ENCODE measurements at places on chromosomes 6 and 20.
A peak's percentile ranks its signal among the peaks of the same experiment; 100 is the strongest.

GRCh38 chr20:50415021-50415515, 95.1 kb upstream of the PTPN1 start:
- DNase-seq: no peak

- DNase-seq: no peak
These were observed 67.9 kb downstream of the GCLC start for GRCh38 chr6:53476964-53477363.

DNA sequence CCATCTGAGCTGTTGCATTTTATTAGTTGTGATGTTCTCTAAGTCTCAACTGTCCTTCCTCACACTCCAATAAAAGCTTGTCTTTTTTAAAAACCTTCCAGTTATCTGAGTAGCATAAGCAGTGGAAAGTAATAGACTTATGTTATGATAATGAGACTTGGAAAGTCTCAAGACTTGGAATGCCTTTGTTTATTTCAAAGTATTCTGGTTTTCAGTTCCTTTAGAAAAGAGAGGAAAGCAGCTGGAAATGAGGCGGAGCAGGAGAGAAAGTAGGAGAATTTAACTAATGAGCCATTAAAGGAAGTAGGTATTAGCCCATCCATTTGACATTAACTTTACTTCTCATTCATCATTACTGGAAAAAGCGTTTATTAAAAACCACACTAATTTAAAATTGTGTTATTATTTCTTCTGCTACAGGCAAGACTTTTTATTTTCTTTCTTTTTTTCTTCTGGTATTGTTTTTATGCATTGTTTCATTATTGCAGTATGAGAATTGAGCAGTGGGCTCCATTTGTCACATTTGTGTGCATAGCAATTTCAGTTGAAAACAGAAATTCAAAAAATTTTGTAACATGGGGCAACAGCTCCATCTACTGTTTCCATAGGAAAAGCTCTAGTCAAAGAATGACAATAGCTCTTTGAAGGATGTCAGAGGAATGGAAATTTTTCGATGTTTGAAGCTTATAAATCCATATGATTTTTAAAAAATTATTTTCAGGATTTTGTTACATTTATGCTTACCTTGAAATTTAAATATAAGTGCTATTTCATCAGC, 194.8 kb downstream of the COL9A1 start:
- DNase-seq: peak; percentile 57

DNA sequence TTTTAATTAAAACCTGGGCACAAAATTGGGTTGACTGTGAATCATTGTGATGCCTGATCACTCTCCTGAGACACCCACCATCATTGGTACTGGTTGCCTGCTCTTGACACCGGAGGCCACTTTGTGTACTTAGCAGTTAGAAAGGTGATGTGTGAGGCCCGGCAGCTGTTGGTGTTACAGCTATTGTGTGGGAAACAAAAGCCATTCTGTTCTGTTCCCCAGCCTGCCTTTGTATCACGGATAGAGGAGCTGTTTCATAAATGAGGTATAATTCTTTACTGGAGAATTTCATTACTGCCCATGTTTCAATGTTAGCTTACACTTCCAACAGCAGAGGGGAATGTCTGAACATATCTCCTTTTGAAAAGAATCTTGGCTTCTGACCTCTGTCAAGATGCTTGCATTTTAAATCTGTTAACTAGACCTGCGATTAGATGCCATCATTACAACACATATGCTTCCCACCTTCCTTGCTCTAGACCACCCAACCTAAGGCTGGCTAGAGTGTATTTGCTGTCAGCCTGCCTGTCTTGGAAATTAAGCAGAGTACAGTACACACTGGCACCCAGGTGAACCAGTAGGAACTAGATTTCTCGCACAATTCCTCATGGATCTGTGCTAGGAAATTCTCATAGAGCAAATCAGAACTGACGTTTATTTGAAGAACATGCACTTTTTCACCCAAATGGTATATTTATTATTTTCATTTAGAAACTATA, 142.4 kb upstream of the INSM1 start:
- DNase-seq: peak; percentile 79

DNA sequence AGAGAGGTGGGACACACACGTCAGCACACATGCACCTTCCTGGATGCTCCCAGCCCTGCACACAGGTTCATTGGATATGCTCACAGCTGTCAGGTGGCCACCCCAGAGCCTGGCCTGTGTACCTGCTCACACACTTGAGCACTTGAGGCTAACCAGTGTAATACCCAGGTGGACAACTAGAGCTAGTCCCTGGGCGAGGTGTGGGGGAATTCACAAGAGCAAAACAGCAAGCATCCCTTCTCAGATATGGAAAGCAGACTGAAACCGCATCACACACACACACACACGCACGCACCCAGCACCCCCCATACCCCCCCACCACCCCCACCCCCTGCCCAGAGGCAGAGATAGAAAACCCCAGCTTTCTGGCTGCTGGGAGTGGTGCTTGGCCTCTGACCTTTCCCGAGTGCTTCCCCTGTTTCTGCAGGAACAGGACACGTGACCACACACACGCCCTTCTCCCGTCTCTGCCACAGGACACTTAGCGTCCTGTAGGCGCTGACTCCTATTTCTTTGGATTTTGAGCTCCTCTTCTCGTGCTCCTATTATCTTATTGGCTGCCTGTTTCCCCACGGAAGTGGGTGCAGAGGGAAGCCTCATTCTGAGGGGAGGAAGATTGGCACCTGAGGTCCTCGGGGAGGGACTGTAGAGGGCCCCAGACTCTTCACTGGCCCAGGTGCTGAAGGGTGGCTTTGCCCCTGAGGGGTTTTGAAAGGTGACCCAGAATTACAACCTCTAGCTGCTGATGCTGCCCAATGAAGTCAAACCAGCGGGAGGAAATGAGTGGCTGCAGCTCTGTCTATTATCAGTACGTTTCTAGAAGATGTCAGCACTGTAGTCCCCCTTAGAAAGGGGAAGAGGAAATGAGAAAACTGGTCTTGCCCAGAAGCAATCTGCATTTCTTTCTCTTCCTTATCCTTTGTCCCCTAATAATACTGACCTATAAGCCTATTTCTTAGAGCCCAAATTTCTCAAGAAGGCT, 65.8 kb downstream of the SYTL3 start:
- no peak for DNase-seq

GRCh38 chr6:144644776-144645175, 359.6 kb downstream of the UTRN start:
- DNase-seq: no peak

GRCh38 chr6:54248994-54249393, 59.2 kb upstream of the TINAG start:
- no peak for DNase-seq

DNA sequence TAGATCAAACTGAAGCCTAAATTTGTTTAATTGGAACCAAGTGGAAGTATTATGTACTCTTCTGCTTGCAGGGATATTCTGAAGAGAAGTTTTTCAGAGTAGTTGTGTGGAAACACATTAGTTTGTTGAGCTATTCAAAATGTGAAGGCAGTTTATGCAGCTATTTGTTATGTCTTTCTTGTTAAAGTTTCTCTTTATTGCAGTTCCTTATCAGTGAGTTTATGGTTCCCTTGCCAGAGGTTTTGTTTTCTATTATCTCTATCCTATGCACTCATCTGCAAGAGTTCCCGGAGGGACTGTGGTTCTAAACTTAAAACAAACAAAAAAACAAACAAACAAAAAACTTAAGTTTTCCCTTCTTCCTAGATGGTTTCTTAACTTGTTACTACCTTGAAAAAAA, 143.7 kb upstream of the SLC22A16 start:
- DNase-seq: no peak

- no peak for DNase-seq
These were observed 186.9 kb downstream of the PREX1 start for GRCh38 chr20:48640871-48641270.

DNA sequence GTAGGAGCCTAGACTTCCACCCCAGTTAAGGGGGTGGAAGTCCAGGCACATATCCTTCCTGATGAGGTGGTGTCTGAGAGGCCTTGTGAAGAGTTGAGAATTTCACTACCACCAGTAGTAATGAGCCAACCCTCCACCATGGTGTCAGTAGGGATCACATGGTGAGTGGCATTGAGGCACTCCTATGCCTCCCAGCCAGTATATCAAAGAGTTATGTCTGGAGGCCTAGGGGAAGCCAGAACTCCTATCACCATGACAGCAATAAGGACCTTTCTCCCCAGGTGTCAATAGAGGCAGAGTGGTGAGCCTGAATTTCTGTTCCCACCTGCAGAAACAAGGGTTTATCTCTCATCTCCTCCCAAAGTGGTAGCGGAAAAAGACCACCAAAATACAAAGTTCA, 106.6 kb upstream of the ADTRP start:
- DNase-seq: no peak

GRCh38 chr6:24757611-24758010, 17.1 kb upstream of the GMNN start:
- no peak for DNase-seq

DNA sequence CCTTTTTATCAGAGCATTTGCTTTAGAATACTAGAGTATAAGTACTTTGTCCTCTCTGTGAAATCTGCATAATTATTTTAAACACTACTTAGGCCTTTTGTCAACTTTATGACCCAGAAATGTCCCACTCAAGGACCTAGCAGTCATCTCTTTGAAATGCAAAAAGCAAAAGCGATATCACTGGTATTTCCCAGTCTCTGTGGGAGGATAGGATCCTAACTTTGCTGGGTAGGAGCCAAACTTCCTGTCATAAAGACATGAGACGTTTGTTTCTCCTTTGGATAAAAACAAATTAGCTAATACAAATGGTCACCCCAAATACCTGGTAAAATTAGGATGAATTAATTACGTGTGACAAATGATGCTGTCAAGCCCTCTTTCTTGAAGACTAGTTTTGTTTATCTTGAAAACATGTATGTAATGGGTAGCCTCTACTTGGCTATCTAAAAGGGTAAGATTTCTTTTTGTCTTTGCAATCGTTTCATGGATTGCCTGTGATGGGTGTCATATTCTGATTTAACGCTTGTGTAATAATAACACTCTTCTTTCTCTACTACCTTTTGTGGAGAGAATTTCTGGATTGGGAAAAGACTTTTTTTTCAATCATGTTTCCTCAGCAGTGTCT, 36.2 kb downstream of the DCDC2 start:
- DNase-seq: no peak

GRCh38 chr6:157240960-157241311, 82.4 kb downstream of the TMEM242 start:
- DNase-seq: no peak

- no peak for DNase-seq
These were observed 104.5 kb downstream of the GRM4 start for GRCh38 chr6:34041385-34041784.

GRCh38 chr6:3707024-3707423, 44.5 kb downstream of the PXDC1 start:
- no peak for DNase-seq

GRCh38 chr6:75493400-75494064, at the start of gene FILIP1:
Gene FILIP1 (minus strand): TSS chr6:75493800. CDS start chr6:75414972, 78,828 bp downstream.
- DNase-seq: peak; percentile 19

GRCh38 chr20:58001381-58001780, 227.1 kb downstream of the ANKRD60 start:
- no peak for DNase-seq

DNA sequence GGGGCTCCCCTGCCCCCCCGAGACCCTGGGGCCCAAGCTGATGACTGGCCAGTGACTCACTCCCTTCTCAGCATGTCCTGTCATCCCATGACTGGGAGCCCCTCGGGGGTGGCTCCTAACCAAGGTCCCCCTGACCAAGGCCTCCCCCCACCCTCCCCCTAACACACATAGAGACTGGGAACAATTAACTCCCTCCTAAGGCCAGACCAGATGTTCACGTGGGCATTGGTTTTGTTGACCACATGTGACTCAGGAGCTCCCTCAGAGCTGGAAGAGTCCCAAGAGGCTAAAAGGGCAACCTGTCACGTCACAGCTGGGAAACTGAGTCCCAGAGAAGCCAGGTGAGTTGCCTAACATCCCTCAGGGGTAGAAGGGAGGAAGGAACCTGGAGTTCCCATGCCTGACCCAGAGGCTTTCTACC, 10.6 kb upstream of the CCN5 start:
- no peak for DNase-seq

DNA sequence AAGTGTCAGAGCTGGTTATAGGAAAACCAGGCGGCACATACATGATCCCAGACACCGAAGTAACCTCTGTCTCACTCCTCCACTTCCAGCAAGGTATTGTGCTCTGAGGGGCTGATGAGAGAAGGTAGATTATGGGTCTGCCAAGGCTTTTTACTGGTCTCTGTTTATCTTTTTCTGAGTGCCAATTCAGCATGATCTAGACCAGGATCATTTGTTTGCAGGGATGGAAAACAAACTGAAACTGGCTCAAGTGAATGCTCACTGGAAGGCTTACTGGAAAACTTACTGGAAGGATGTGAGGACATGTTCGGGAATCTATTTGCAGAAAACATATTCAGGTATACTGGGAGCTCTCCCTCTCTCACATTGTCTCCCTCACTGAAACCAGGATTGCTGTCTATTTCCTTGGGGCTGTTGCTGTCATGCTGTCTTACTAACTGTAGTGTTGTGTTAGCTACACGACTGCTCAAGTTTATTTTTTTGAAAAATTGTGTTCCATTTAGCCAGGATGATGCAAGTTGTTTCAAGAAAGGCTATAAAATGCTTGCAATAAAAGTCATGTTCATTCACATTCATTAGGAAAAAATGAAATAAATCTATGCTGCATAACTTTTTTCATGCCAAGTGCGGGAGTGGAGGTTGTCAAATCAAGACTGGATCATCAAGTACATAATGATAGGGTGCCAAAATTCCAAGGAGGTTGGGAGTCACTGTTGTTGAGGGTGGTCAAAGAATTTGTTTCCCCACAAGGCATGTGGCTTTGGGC, 37.0 kb downstream of the KLHL31 start:
- DNase-seq: peak; percentile 6

- no peak for DNase-seq
These were observed 84.7 kb upstream of the ENPP5 start for GRCh38 chr6:46255528-46255927.

GRCh38 chr6:111357705-111358104, 125.3 kb downstream of the REV3L start:
- DNase-seq: no peak

DNA sequence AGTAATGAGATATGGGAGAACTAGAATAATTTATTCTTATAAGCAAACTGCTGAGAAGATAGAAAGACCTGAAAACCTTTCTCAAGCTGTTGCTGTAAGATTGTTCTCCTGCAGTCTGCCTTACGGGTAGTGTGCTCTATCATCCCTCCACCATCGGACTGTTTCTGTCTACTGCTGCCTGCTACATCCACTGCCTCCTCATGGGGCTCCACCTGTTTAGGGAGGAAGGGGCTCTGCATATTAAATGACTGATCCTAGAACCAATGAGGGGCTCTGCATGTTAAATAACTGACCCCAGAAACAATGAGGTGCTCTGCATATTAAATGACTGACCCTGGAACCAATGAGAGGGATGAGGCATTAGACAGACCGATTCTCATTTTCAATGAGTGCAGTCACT, 654.6 kb downstream of the KIF16B start:
- no peak for DNase-seq

DNA sequence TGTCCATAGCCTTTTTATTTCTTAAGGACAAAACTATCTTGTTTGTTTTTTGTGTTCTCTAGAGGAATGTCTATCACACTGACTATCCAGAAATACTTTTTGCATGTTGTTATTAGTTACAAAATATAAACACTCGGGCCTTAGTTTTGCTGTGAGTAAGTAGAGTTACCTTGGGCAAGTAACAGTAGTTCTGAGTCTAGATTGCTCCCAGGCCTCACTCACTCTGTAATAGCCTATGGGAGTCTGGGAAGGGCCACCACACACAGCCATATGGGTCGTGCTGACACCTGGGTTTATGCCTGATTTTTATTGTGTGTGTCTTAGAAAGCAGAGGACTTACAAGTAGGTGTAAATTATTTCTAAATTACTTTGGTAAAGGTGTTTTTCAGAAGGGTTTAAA, 185.8 kb downstream of the TMEM242 start:
- DNase-seq: no peak

GRCh38 chr20:41011551-41012067, 17.0 kb upstream of the TOP1 start:
- no peak for DNase-seq

- DNase-seq: no peak
These were observed 185.5 kb upstream of the NRSN1 start for GRCh38 chr6:23940466-23940865.
